ENCODE measurements at places on chromosomes 2 and 18.
A peak's percentile ranks its signal among the peaks of the same experiment; 100 is the strongest.

DNA sequence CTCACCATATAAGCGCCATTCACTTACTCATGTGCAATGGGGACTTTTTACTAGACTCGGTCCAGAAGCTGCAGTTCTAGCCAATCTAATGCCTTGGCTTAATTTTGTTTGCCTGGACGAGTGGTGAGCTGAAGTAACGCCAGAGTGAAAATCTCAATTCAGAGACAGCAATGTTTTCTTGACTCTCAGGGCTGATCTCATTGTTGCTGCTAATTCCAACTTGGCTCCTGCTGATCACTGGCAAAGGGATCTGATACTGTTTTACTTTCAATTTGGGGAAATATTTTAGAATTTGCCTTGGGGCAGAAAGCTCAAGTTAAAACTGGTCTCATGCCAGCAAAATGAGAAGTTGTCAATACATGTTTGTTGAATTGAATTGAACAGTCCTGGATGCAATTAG lies 906.6 kb upstream of the CDH2 start:
- DNase-seq = no peak

DNA sequence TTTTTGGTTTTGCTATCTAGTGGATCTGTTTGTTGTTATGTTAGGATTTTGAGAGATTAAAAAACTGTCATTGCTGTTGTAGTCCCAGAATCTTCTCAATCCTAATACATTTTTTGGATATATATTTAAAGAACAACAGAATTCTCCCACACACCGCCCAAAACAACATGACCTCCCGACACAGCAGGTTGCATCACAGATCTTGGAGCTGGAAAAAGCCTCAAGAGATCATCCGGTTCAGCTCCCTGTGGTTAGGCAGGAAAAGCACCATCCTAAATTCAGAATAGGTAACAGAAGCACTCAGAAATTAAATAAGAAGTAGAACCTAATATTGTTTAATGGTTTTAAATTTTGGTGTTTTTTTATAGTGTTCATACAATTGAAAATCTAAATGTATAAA lies 251.4 kb upstream of the STON1 start:
- DNase-seq = no peak

- DNase-seq = no peak
These were observed 70.1 kb downstream of the RPE start for GRCh38 chr2:210072493-210072892.

DNA sequence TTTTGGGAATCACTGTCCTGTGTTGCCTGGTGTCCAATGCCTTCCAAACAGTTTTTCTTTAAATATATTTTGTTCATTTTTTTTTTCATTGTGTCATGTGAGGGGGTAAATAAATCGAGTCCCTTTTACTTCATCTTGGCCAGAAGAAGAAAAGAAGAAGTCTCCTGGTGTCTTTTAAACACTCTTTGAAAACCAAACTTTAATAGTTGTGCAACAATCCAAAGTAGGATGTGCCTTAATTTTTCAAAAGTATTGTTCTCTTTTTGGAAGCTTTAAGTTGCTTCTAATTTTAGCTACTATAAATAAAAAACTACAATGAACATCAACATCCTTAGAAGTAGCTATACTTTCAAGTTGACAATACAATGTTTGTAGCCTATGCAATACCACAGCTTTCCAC lies 154.9 kb downstream of the ATAD2B start:
- DNase-seq = no peak

DNA sequence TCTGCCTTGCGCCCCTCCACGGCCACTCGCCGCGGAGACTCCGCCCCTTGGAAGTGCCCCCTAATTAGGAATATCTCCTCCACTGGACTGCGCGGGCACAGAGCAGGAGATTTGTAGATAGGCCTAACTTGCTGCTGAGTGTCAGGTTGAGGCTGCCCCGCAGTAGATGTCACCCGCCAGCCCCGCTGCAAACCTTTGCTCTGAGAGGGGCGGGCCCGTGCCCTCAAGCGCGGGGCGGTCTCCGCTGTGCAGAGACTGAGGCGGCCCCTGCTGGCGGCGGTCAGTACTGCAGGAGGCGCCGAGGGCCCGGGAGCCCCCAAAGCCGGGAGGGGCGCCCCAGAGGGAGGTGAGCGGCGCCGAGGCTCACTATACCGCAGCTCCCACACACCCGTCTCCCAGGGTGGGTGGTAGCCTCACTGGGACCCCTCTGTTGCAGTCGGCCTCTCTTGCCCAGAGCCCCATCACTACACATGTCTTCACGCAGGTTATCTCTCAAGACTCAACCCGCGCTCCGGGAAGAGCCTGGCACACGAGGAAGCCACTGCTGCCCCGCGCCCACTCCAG lies 2.9 kb upstream of the NEURL3 start:
- DNase-seq = peak; percentile 81

GRCh38 chr2:85309699-85310321 lies 18.0 kb downstream of the TGOLN2 start:
- DNase-seq = no peak

DNA sequence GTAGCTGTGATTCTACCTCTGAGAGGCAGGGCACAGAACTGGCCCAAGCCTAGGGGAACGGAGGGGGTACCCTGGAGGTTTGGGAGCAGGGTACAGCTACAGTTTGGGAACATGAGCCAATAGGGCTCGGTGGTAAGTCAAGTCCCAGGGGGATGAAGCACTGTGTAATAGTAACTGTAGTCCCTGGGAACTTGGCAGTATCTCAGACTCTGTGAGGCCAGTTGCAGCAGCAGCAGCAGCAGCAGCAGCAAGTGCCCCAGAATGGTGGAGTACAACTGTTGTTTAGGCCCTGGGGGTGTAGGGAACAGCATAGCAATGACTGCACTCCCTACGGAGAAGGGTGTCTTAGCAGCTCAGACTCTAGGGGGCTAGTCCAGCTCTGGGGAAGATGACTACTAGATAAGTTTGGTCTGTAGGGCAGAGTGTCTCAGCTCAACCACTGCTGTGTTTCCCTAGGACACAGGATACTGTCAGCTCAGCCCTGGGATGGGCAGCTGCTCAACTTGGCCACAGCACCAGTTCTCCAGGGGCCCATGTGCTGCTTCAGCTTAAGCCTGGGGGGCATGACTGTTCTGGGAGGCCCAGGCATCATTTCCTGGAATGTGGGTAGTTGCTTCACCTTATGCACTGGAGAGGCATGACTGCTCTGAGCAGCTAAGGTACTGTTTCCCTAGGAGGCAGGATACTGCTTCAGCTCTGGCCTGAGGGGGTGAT lies 20.5 kb downstream of the CARF start:
- no peak for DNase-seq

- DNase-seq = no peak
These were observed 15.9 kb upstream of the TMEM214 start for GRCh38 chr2:27016801-27017325.

DNA sequence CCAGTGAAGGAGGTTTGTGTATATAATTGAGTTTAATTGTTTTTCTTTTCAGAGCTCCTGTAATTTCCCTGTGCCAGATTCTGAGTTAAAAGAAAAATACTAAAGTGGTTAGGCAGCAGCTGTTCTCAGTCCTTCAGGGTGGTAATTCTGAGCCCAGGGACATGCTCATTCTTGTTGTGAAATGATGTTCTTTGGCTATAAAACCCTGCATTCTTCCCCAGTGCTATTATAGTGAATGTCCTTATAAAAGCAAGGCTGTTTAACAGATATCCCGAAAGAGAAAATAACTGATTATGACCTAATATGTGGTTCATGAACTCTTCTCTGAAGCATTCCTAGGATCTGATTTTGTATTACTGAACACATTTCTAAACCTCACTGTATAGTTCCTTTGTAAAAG lies 34.0 kb downstream of the ADAM23 start:
- no peak for DNase-seq

- DNase-seq = no peak
These were observed 19.5 kb upstream of the HES6 start for GRCh38 chr2:238259061-238260020.

DNA sequence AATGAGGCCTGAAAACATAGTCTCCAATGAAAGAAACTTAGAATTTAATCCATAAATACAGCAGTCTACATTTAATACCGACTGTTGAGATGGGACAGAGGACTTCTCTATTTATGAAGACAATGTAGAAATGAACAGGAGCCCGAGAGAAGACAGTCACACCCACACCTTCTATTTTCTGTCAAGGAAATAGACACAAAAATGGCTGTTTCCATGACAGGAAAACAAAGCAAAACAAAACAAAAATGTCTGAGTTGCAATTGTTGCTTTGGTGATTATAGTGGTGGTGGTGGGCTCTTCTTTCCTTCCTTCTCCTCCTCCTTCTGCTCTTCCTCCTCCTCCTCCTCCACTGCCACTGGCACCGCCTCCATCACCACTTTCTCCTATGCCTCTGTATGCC lies 72.3 kb upstream of the CCDC68 start:
- DNase-seq = no peak

GRCh38 chr2:55839182-55839819 lies 84.3 kb downstream of the EFEMP1 start:
- DNase-seq = no peak

DNA sequence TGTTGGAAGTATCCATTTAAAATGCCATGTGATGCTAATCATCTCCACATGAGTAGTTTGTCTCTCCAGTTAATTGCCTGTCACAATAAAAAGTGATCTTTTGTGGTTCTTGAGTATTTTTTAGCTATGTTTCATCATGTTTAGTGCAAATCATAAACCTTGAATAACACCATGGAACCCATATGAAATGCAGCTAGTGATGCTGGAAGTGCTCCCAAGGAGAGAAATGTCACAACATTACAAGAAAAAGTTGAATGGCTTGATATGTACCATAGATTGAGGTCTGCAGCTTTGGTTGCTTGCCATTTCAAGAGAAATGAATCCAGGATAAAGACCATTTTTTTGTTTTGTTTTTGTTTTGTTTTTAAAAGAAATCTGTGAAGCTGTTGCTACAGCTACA lies 14.3 kb downstream of the PTPN4 start:
- no peak for DNase-seq

DNA sequence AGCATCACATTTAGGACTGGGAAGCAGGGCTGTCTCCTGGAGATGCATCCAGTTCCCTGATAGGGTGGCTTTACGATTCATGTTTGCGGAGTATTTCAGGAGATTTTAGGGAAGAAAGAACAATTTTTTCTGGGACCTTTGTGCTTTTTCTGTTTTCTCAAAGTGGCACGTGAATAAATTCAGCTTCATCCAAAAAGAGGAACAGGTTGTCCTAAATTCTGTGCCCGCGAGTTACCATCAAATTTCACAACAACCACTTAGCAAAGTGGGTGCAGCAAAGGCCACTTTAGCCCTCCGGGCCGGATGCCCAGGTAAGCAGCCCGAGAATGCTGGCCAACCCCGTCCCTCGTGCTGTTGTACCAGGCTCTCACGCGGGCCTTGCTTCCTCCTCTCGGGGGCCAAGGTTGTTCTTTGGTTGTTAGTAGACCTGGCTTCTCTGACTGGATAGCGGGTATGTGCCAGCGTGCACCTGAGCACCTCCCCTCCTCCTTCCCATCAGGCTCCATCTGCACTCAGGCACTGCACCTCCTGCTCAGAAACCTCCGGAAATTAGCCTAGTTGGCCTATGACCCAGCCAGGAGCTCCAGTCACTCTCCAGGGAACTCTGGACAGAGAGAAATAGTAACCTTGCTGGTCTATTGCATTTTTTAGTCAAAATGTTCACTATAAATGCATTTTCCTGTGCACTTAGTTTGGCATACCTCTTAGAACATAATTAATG lies 83.0 kb downstream of the CMPK2 start:
- DNase-seq = no peak

DNA sequence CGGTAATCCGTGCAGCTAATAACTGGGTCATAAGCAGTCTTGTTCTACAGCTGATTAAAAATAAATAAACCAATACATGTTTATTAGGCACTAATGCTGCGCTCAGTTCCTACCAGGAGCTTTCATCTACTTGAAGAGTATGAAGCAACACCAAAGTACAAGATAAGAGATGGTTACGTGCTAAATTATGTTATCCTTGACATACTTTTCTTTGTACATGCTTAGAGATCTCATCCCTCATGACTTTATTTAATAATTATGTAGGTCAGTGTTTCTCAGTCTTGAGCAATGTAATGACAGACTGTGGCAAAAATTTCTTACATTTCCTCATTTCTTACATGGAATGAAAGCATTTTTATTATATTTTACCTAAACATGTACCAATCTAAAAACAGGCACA lies 54.6 kb upstream of the COBLL1 start:
- DNase-seq = no peak

- DNase-seq = no peak
These were observed 141.6 kb downstream of the SP3 start for GRCh38 chr2:173823543-173823939.

- DNase-seq = no peak
These were observed 82.9 kb upstream of the TMEFF2 start for GRCh38 chr2:192277494-192278109.

GRCh38 chr2:118255301-118255700 lies 167.0 kb downstream of the INSIG2 start:
- no peak for DNase-seq

DNA sequence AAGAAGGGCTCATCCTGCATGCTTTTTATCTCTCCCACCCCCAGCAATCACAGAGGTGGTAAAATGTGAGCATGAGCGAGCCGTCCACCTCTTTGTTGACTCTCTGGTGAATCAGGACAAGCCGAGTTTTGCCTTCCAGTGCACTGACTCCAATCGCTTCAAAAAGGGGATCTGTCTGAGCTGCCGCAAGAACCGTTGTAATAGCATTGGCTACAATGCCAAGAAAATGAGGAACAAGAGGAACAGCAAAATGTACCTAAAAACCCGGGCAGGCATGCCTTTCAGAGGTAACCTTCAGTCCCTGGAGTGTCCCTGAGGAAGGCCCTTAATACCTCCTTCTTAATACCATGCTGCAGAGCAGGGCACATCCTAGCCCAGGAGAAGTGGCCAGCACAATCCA lies 19.5 kb downstream of the LIPG start:
- no peak for DNase-seq

GRCh38 chr2:177635696-177636095 lies 243.1 kb downstream of the AGPS start:
- no peak for DNase-seq

DNA sequence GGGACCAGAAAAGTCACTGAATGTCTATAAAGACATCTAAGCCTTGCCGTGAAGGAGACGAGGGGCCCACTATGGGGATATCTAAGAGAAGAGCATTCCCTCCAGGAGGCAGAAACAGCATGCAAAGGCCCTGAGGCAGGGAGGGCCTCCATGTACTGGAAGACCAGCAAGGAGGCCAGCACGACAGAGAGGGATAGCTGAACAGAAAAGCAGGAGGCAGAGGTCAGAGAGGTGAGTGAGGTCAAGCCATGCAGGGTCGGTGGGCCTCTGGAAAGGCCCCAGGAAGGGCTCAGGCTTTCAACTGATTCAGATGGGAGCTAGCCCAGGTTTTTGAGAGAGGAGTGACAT lies 5.7 kb downstream of the TRABD2A start:
- DNase-seq = peak; percentile 6

All from left forelimb (tissue), 1 donor.